ENCODE measurements at places on chromosomes 2 and 18.

DNA sequence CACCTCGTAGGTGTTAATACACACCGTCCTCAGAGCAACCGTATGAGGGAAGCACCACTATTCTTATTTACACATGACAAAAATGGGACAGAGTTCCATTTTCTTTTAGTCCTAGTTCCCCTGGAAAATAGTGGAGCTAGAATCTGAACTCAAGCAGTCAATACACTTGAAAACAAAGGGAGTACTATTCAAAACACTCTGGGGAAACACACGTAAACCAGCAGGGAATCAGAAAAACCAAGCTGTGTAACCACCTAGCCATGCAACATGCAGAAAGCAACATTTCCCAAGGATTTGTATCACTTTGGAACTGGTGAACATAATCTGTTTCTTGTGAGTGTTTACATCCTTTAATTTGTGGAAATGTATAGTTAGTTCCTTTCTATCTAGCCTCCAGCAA is 208.2 kb downstream of the UBE2E3 start:
- DNase-seq, result no peak

DNA sequence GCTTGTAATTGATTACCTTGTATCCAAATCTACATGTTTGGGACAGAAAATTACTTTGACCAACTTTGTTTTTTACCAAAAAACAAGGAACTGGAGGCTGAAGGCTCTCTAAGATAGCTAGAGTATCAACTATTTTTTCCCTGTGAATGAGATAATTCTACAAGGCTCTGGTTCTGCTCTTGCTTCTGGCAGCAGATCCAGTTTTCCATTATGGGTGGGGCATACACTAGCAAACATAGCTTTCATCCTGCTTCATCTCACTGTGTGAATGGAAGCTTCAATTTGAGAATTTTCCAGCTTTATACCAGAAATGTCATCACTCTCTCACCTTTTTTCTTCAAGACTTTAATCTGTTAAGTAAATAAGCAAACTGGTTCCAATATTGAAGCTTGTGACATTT is 249.7 kb downstream of the RPRM start:
- DNase-seq, result no peak

GRCh38 chr2:57160976-57161375 is 885.6 kb upstream of the VRK2 start:
- DNase-seq, result no peak

- no peak for DNase-seq
Observed at GRCh38 chr2:141331127-141331526, 799.7 kb downstream of the LRP1B start.

- no peak for DNase-seq
Observed at GRCh38 chr2:158243392-158243791, 141.7 kb downstream of the UPP2 start.

DNA sequence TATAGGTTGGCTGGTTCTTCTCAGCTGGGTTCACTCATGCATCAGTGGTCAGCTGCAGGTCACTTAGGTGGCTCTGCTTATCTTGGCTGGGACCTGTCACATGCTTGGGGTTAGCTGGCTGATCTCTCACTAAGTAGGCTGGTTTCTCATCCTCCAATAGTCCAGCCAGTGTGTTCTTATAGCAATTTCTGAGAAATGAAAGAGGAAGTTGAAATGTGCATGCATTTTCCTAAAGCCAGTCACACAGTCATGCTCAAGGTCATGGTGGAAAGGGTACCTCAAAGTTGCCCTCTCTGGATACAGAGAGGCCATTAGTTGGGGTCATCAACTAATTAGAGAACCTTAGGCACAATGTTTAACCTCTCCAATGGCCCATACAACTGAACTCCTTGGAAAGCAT is 64.4 kb downstream of the KLHL29 start:
- no peak for DNase-seq

DNA sequence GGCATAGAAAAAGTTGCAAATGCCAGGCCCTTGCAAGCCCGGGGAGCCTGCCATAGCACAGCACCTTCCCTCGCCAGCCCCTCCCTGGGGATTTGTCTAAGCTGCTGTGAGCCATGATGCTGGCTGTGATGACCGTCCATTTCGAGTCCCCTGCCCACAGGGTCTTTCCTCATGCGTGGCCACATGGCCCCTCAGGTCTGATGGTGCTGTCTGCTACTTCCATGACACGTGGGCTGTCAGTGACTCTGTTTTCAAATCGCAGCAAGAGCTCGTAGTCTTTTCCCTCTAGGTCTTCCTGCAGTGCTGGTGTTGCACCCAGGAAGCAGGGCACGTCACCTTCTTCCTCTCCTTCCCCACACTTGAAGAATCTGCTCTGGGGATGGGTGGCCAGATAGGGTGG is 15.5 kb upstream of the GNAL start:
- no peak for DNase-seq
